ENCODE measurements at places on chromosomes 11 and 22.

- peaks cover 87% of the 10 kb centered on the region for H3K4me1 ChIP-seq
- DNase-seq, result peak; percentile 87
- peaks cover 54% of the 10 kb centered on the region for H3K36me3 ChIP-seq
- peak overlapping the region; percentile 95 for H3K27ac ChIP-seq
Measured at GRCh38 chr22:30305519-30305905, 16.2 kb upstream of the CASTOR1 start.

- H3K4me3 ChIP-seq, result no peak overlapping the region
- no peak for DNase-seq
- H3K27me3 ChIP-seq, result no peaks in the 10 kb centered on the region
- H3K4me1 ChIP-seq, result peaks cover 15% of the 10 kb centered on the region
- H3K36me3 ChIP-seq, result peaks cover 17% of the 10 kb centered on the region
Measured at GRCh38 chr11:34049028-34049427, 2.5 kb upstream of the CAPRIN1 start.

GRCh38 chr11:104830080-104830479, 68.2 kb downstream of the CASP12 start:
- no peaks in the 10 kb centered on the region for H3K36me3 ChIP-seq
- no peak overlapping the region for H3K4me3 ChIP-seq
- H3K4me1 ChIP-seq, result 0 out of 2 replicates have a peak, but pooled peaks cover 6% of the 10 kb centered on the region

- H3K4me1 ChIP-seq, result no peaks in the 10 kb centered on the region
- H3K4me3 ChIP-seq, result no peak overlapping the region
- no peak for DNase-seq
- no peaks in the 10 kb centered on the region for H3K36me3 ChIP-seq
Measured at GRCh38 chr22:29713156-29713727, 6.6 kb upstream of the CABP7 start.

- no peak overlapping the region for H3K27ac ChIP-seq
Measured at GRCh38 chr11:77529685-77530084, 55.8 kb upstream of the PAK1 start.

- H3K27me3 ChIP-seq, result no peaks in the 10 kb centered on the region
- H3K27ac ChIP-seq, result no peak overlapping the region
- peaks cover 88% of the 10 kb centered on the region for H3K36me3 ChIP-seq
- H3K4me3 ChIP-seq, result no peak overlapping the region
- no peak for DNase-seq
Measured at GRCh38 chr11:76453248-76453647, 8.4 kb downstream of the EMSY start.

GRCh38 chr11:110165039-110165925, 72.1 kb downstream of the ZC3H12C start:
- H3K36me3 ChIP-seq, result no peaks in the 10 kb centered on the region
- no peaks in the 10 kb centered on the region for H3K27me3 ChIP-seq
- H3K27ac ChIP-seq, result no peak overlapping the region
- H3K4me1 ChIP-seq, result no peaks in the 10 kb centered on the region
- H3K4me3 ChIP-seq, result no peak overlapping the region

DNA sequence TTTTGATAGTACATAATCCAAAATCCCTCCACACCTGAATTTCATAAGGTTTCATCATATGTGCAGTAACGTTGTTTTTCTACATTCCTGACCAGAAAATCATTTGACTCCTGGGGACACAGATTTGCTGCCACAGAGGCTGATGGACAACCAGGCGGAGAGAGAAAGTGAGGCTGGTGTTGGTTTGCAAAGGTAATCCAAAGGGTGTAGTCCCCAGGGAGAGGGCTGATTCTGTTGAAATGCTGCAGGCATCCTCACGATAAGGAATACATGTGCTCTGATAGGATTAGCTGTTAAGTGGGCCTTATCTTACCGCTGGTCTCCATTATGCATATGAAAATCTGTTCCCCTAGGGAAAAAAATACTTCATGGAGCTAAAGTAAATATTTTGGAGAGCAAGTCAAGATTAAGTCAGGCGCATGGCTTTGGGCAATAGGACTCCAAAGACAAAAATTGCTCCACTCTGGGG, 8.1 kb downstream of the APOL6 start:
- peaks cover 71% of the 10 kb centered on the region for H3K36me3 ChIP-seq
- peaks cover 44% of the 10 kb centered on the region for H3K4me1 ChIP-seq
- H3K4me3 ChIP-seq, result no peak overlapping the region

DNA sequence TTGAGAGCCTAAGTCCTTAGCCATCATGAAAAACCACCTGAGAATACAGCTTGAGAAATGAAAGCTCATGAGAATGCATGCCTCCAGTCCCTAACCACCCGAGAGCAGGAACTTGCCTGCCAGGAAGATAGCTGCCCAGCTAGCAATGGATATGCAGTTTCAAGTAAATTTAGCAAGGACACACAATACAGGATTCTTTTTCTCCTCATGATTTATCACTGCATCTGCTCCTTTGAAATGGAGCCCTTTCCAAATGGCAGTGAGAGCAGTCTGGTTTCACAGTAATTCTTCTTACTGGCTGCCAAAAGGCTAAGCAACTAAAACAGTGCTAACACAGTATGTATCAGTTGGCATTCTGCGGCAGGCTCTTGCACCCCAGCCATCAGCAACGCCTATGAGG, 109.9 kb downstream of the MICAL3 start:
- H3K27me3 ChIP-seq, result no peaks in the 10 kb centered on the region
- H3K4me3 ChIP-seq, result no peak overlapping the region
